GM23338 (cell line): ENCODE measurements at places on chromosomes 1 and 21. TPM values are rescaled to one million over a fixed set of nuclear protein-coding genes. Genes with fewer than 3 reads are reported as not detected.
A peak's percentile ranks its signal among the peaks of the same experiment; 100 is the strongest.

The ADAMTSL4 gene
- total RNA-seq = 3.6 and 5.3 TPM in 2 replicates

The CYP4B1 gene
- total RNA-seq = 0.16 TPM in 1 of 2 replicates, not detected in the other

The PSMB4 gene
- total RNA-seq = 348 and 352 TPM in 2 replicates

The ADGRB2 gene
- 20.9 and 27.8 TPM in 2 replicates for total RNA-seq

The KCNC4 gene
- 10.5 and 10.7 TPM in 2 replicates for total RNA-seq

The CLDN17 gene
- total RNA-seq = not detected in 2 replicates

GRCh38 chr21:33817663-33818451, 97.7 kb downstream of the ATP5PO start:
- no peak overlapping the region for H3K4me3 ChIP-seq
- peak overlapping the region; percentile 5; the same call in 1 of the 2 replicates for H3K27ac ChIP-seq
- DNase-seq = no peak
- no peaks in the 10 kb centered on the region for H3K27me3 ChIP-seq

DNA sequence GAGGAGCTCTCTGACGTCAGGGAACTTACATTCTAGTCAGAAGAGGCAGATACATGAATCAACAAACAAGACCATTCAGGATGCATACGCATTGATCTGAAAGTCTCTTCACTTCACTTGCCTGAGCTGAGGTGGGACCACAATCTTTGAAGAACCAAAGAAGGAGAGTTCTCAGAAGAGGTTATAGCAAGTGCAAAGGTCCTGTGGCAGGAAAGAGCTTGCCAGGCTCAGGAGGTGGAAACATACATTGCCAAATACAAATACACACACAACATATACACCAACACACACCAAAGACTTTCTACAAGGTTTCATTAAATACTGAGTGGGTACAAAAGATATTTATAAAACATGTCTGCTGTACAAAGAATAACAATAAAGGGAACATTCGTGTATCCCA, 86.8 kb upstream of the GJB5 start:
- H3K4me1 ChIP-seq = no peaks in the 10 kb centered on the region
- no peak overlapping the region for H3K27ac ChIP-seq
- no peak for DNase-seq
- H3K36me3 ChIP-seq = no peaks in the 10 kb centered on the region; the same call in 1 of the 2 replicates

DNA sequence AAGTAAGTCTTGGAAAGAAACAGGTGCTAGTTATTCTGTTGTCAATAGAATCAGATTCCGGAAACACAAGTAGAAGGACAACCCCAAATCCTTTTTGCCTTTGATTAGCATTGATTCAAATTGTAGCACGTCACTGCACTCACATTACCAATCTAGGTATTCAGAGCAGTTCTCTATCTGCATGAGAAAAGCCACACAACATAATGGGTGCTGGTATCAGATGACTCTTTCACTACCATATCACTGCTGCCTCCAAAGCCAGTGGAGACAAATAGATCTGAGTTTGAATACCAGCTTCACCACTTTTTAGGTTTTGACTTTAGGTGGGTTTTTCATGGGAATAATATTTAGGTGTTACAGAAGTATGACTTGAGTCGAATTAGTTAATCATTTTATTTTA, 38.9 kb downstream of the RTCA start:
- no peaks in the 10 kb centered on the region for H3K27me3 ChIP-seq
- H3K27ac ChIP-seq = no peak overlapping the region
- DNase-seq = peak; percentile 70
- no peaks in the 10 kb centered on the region for H3K36me3 ChIP-seq
- 0 out of 2 replicates have a peak, but pooled peaks cover 9% of the 10 kb centered on the region for H3K4me1 ChIP-seq

GRCh38 chr1:53765657-53766056, 26.7 kb upstream of the GLIS1 start:
- H3K4me3 ChIP-seq = no peak overlapping the region
- H3K36me3 ChIP-seq = peaks cover 10% of the 10 kb centered on the region; the same call in 1 of the 2 replicates
- H3K27ac ChIP-seq = no peak overlapping the region
- no peak for DNase-seq

DNA sequence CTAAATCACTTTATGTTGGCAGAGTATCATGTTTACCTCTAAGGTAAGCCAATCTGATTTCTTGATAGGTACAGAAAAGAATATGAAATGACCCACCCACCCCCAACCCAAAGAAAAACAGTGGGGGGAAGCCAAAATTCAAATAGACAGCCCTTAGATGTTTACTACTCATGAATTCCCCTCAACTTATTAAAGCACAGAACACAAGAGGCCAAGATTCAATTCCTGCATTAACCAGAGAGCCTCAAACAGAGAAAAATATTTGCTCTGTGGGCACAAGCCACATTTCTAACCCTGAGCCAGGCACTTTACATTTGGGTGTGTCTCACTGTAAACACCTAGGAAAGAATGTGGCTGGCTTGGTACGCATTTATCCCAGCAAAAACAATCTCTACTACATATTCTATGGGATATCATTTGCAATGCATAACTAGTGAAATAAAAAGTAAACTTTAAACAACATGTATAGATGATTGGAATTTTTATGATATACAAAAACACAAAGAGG, 84.3 kb downstream of the PTPN14 start:
- H3K36me3 ChIP-seq = peaks cover 3% of the 10 kb centered on the region; the same call in 1 of the 2 replicates
- no peaks in the 10 kb centered on the region for H3K27me3 ChIP-seq
- no peak overlapping the region for H3K4me3 ChIP-seq
- no peak overlapping the region for H3K27ac ChIP-seq
- H3K4me1 ChIP-seq = peaks cover 35% of the 10 kb centered on the region

DNA sequence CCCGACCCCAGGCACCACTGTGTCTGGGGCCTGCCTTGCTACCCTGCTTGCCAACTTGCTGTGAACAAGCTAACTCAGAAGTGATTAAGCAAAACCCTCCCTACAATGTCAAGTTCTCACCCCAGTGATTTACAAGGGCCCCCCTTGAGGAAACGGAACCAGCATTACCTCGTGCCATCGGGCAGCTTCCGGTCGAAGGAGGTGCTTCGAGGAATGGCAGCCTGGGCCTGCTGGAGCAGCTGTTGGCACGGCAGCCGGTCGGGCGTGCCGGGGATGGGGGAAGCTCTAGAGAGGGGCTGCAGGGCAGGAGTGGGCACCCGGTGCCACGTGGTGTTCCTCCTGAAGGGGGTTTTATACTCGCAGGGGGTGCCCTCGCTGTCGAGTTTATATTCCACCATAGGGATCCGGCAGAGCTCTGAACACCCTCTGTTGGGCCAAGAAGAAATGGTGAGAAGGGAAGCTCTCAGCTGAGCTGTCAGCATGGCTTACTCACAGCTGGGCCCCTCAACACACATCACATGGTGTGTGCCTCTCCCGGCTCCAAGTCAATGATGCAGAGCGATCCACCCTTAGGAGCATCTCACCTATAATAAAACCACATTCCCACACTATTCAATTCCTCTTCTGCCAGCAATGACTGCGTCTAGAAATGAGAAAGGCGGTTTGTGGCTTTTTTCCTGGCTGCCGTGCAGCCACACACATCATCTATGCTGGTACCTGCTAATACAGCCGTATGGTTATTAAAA, 184.4 kb downstream of the SIPA1L2 start:
- H3K27ac ChIP-seq = no peak overlapping the region
- DNase-seq = no peak
- no peaks in the 10 kb centered on the region for H3K27me3 ChIP-seq
- no peaks in the 10 kb centered on the region for H3K4me1 ChIP-seq
- H3K36me3 ChIP-seq = no peaks in the 10 kb centered on the region

DNA sequence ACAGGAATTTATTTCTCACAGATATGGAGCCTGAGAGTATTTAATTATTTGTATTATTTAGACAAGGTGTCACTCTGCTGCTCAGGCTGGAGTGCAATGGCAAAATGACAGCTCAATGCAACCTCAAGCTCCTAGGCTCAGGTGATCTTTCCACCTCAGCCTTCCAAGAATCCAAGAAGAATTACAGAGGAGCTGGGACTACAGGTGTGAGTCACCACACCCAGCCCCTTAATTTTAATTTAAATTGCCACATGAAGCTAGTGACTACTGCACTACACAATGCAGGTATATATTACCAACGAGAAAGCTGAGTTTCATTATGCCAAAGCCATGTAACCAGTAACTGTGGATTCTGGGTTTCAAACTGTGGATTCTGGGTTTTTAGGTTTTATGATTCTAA, 2.1 kb downstream of the KHDC4 start:
- H3K27ac ChIP-seq = 0 out of 2 replicates have a peak overlapping the region, but pooled peaks have one; percentile 61
- no peaks in the 10 kb centered on the region for H3K27me3 ChIP-seq
- H3K4me3 ChIP-seq = 0 out of 2 replicates have a peak overlapping the region, but pooled peaks have one; percentile 13
- H3K4me1 ChIP-seq = peaks cover 16% of the 10 kb centered on the region
- H3K36me3 ChIP-seq = peaks cover 58% of the 10 kb centered on the region
- no peak for DNase-seq

DNA sequence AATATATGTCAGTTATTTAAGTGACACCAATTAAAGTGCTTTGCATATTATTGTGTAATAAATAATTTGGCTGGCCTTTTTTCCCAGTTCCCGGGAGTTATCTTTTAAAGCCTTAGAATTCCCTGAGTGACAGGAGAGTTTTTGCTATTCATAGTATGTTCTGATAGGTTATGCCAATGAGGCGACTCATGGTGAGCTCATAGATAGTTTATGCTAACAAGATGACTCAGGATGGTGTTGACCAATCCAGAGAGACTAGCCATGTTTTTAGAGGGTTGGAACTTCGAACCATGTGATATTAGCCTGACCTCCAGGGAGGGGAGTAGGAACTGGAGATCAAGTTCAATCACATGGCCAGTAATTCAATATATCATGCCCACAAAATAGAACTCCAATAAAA, 310.8 kb downstream of the USP25 start:
- no peak for DNase-seq
- H3K36me3 ChIP-seq = no peaks in the 10 kb centered on the region
- no peaks in the 10 kb centered on the region for H3K27me3 ChIP-seq
- no peaks in the 10 kb centered on the region for H3K4me1 ChIP-seq

DNA sequence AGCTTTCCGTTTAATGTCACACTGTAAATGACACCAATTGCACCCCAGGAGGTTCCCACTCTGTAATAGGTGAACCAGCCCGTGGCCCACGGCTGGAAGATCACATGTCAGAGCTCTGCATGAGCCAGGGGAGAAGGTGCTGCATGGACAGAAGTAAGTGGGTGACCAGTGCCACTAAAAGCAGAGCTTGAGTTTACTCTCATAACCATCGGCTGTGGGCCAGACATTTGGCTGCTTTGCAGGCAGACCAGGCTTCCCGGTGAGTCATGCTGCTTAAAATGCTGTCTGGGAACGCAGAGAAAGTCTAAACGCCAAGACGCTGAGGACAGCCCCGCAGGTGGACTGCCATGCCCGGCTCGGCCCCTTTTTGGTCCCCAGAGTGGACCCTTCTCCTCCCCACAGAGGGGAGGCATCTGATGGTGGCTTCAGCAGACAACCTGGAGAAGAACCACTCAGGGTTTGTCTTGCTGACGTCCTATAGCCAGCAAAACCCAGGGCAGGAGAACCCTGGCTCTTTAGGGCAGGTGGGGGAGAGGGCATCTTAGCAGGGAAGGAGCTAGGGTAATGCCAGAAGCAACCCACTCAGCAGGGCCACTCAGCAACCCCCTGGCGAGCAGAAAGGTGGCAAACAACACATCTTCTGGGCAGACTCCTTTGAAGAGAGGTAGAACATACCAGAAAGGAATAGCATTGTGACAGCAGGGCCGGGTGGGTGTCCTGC, 7.3 kb downstream of the KIAA2013 start:
- no peaks in the 10 kb centered on the region for H3K27me3 ChIP-seq
- DNase-seq = no peak
- 0 out of 2 replicates have a peak, but pooled peaks cover 6% of the 10 kb centered on the region for H3K36me3 ChIP-seq
- H3K27ac ChIP-seq = no peak overlapping the region
- no peak overlapping the region for H3K4me3 ChIP-seq

- no peaks in the 10 kb centered on the region for H3K27me3 ChIP-seq
- no peak overlapping the region for H3K27ac ChIP-seq
- H3K4me1 ChIP-seq = no peaks in the 10 kb centered on the region
- no peaks in the 10 kb centered on the region for H3K36me3 ChIP-seq
These were observed 83.4 kb downstream of the SNRPE start for GRCh38 chr1:203944651-203945404.

DNA sequence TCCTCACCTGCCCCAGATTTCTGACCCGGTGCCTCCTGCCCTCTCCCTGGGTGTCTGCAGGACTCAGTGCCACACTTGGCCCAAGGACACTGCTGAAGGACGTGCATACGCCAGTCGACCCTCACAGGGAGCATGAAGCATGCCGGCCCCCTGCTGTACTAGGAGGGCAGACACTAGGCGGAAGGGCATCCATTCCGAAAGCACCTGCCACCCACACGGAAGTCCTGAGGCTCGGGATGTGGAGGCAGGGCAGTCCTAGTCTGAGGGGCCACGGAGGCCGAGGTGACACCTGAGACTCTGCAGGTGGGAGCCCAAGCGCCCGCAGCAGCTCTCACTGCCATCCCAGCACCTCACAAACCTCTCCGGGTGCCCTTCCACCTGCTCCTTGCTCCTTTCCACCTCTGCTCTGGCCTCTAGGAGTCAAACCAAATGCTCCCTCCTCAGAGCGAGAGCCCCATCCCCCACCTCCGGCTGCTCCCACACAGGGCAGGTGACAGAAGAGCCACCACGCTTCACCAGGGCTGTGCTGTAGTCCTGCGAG, 2.4 kb downstream of the NPHP4 start:
- no peak overlapping the region for H3K27ac ChIP-seq
- DNase-seq = no peak
- H3K4me1 ChIP-seq = peaks cover 12% of the 10 kb centered on the region
- H3K36me3 ChIP-seq = no peaks in the 10 kb centered on the region

DNA sequence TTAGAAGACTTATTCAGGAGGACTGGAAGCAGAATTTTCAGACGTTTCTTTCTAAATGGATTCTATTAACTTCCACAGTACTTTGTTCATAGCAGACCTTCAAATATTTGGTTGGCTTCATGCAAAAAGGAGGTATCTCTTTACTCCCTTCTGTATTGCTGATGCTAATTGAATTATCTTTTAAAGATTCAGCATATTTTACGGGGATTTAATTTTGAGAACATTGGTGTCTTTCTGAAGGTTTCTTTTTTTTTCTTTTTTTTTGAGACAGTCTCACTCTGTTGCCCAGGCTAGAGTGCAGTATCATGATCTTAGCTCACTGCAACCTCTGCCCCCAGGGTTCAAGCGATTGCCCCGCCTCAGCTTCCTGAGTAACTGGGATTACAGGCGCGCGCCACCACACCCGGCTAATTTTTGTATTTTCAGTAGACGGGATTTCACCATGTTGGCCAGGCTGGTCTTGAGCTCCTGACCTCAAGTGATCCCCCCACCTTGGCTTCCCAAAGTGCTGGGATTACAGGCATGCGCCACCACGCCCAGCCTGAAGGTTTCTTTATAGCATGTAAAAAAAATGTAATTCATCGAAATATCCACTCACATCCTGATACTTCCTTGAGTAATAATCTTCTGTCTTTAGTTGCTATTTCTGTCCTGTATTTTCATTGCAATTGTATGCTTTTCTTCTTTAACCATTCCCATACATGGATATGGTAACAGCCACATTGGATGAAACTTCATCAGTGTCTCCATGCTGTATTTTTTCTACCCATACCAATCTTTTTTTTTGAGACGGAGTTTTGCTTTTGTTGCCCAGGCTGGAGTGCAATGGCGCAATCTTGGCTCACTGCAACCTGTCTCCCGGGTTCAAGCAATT, 14.5 kb downstream of the CNST start:
- no peak overlapping the region for H3K4me3 ChIP-seq
- H3K36me3 ChIP-seq = no peaks in the 10 kb centered on the region
- no peaks in the 10 kb centered on the region for H3K27me3 ChIP-seq
